ENCODE measurements at places on chromosomes 3 and 15.

DNA sequence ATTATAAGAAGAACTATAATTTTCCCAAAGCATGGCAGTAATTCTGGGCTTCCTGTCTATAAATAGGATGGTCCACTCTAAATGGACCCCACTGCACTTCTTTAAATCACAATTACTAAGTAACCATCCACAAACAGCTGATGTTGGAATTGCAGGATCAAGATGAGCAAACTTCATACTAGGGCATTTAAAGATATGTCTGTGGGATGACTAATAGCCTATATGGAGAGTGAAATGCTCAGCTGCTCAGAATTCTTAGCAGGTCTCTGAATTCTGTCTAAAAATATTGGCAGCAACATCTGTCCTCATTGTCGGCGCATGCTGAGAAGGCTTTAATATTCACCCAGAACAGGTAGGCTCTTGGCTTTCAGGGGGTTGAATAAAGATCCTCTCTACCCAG is 140.4 kb downstream of the SATB1 start:
- no peak for DNase-seq

- peak; percentile 32 for DNase-seq
Observed at GRCh38 chr15:90184786-90185704, 16.1 kb upstream of the SEMA4B start.

DNA sequence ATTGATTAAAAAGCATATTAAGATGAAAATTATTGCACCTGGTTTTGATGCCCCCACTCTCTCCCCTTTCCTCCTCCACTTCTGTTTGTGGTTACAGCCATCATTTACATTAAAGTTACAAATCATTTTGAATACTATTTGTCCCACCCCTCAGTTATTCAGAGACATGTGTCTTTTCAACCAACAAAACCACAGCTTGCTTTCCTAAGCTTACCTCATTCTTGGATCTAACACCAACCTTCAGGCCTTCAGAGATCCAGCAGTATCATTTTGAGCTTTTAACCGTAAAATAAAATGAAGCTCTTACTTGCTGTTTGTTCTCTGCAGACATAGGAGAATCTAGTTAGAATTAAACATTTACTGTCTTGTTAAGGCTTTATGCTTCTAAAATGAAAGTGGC is 4.7 kb downstream of the PXYLP1 start:
- DNase-seq: no peak

- DNase-seq: no peak
Observed at GRCh38 chr3:109154979-109155378, 18.5 kb downstream of the C3orf85 start.

DNA sequence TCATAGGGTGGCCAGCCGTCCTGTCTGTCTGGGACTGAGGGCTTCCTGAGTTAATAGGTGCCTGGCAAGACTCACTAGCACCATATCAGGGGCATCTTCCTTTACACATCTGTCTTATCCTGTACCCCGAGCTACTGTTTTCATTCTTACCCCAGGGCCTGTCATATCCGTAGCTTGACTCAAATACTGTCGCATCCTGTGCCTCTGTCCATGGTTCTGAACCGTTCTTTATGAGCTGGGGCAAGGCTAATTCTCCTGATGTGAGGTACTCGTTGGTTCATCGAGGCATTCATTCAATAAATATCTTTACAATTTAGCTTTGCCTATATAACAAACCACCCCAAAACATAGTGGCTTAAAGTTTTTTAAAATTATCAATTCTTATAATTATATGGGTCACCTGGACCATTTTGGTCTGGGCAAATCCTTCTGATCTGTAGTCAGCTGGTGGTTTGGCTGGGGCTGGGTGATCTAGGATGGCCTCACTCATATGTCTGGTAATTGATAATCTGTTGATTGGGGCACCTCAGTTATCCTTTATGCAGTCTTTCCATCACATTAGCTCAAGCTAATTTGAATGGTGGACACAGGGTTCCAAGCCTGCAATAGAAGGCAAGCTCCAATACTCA is 121.2 kb downstream of the TLE3 start:
- DNase-seq: peak; percentile 13

DNA sequence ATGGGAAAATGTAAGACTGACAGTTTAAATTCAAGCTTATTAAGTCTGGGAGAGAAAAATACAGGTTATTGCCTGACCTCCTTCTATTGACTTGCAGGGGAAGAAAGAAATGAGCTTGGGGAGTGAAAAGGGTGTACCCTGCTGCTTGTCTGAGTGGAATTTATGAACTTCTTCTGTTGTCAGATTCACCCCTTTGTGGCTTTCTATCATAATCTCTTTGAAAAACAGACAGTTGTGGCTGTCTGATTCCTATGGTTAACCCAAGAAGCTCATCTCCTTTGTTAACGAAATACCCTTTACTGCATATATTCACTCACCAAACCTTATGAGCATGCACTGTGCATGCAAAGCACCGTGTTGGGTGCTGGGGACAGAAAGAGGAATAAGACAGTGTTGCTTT is 22.5 kb downstream of the GPD1L start:
- no peak for DNase-seq

GRCh38 chr3:42300013-42300412 is 34.0 kb upstream of the CCK start:
- DNase-seq: peak; percentile 1

- DNase-seq: no peak
Observed at GRCh38 chr3:61035573-61035972, 215.7 kb downstream of the FHIT start.

DNA sequence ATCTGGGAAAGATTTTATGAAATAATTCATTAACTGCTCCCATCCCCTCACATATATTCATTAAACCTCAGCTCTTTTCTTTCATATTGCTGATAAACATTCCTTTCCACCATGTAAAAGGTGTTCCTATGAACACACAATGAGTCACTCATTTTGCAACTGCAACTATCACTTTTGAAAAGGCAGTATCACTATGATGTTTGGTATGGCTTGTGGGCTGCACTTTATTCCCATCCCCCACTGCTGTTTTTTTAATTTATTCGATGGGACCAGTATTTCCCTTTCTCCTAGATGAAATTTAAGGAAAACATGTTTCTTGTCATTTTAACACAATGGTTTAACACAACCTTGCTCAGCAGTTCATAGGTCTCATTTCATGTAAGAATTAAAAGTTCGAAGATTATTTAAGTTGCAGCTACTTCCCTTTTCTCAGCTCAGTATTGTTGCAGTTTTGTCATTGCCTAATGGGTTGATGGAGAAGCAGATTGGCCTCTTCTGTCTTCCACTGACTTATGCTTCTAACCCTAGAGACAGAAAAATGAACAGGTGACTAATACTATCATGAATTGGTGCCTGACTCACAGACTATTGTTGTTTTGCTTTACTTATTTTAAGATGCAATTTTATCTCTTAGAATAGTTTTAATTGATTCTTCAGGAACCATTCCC is 280.3 kb downstream of the ZPLD1 start:
- no peak for DNase-seq
